ENCODE measurements at places on chromosomes 11 and 22.

- H3K27ac ChIP-seq = no peak overlapping the region
- no peaks in the 10 kb centered on the region for H3K36me3 ChIP-seq
- H3K4me1 ChIP-seq = no peaks in the 10 kb centered on the region
- no peak overlapping the region for H3K4me3 ChIP-seq
- peak; percentile 26 for DNase-seq
Observed at GRCh38 chr11:59802639-59803176, 7.9 kb downstream of the MRPL16 start.

DNA sequence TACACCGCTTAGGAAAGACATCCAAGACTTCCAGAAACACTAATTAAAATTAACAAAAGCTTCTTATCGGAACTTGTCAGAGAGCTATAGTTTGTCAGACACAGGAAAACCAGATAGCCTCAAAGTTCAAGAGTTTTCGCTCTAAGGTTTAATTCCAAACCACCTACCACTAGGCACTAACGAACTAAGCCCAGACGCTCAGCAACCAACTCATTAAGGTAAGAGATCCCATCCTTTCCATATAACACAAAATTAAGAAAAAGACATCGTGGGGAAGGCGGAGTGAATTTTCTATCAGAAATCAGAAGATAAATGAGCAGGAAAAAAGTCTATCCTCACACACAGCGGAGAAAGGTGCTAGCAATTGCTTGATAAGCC is 382 bp downstream of the IMMP1L start:
- no peak for DNase-seq
- peak overlapping the region; percentile 82 for H3K27ac ChIP-seq
- H3K4me3 ChIP-seq = peak overlapping the region; percentile 95
- H3K36me3 ChIP-seq = peaks cover 7% of the 10 kb centered on the region

DNA sequence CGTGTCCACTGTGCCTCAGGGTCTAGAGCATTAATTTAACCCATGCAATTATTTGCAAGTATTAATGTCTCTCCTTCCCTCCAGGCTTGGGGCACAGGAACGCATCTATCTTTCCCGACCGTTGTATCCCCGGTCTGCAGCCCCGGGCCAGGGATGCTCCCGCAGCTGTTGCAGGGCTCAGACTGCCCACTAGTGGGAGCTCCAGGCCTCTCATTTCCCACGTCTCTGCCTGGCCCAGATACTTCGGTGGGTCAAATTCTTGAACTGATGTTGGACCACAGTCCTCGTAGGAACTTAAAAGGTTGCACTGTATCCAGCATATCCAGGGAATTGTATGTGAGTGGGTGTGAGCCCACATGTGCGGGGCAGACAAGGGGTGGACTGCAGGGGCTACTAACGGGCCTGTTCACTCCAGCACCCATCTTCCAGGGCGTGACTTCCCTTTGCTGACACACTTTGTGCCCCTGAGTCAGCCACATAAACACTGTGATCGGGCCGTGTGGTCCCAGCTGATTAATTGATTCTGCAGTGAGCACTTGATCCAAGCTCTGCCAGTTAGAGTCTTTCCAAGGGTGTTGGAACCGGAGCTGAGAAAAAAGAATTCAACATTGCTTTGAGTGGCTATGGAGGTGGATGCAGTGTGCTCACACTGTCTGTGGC is 451.3 kb downstream of the TBC1D22A start:
- no peak overlapping the region for H3K4me3 ChIP-seq
- H3K27ac ChIP-seq = no peak overlapping the region
- DNase-seq = peak; percentile 28
- H3K4me1 ChIP-seq = no peaks in the 10 kb centered on the region
- no peaks in the 10 kb centered on the region for H3K36me3 ChIP-seq
- H3K27me3 ChIP-seq = no peaks in the 10 kb centered on the region

DNA sequence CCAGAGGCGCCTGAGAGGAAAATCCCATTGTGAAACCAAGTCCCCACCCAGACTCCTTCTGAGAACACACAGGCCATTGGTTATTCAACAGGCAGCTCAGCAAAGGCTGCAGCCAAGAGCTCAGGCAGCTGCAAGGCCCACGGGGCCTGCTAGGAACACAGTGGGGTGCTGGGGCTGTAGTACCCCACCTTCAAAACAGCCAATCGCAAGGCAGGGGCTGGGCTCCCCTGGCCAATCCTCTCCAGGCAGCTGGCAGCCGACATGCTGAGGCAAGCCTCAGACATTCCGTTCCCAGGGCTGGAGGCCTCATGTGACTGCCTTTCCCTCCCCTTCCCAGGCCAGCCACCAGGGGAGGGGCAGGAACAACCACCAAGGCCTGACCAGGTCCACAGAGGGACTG is 6.6 kb downstream of the PRODH start:
- H3K27me3 ChIP-seq = no peaks in the 10 kb centered on the region
- H3K4me1 ChIP-seq = no peaks in the 10 kb centered on the region
- H3K36me3 ChIP-seq = no peaks in the 10 kb centered on the region

DNA sequence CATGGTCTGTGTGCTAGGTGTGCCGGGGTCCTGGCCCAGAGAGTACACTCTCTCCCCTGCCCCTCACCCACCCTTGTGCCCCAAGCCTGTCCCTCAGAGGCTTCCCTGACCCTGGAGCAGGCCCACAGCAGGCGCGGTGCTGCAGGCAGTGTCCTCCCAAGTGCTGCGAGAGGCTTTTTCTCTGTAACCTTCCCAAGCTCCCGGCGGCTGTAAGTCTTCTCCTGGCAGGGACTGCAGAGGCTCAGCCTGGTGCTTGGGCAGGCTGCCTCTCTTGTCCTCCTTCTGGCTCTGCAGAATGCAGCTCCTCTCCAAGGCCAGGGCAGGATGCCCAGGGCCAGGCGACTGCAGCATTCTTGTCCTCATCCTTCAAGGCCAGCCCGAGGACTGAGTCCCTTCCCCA is 15.9 kb downstream of the RFPL1 start:
- no peaks in the 10 kb centered on the region for H3K36me3 ChIP-seq
- no peak overlapping the region for H3K27ac ChIP-seq
- no peaks in the 10 kb centered on the region for H3K27me3 ChIP-seq
- no peaks in the 10 kb centered on the region for H3K4me1 ChIP-seq

DNA sequence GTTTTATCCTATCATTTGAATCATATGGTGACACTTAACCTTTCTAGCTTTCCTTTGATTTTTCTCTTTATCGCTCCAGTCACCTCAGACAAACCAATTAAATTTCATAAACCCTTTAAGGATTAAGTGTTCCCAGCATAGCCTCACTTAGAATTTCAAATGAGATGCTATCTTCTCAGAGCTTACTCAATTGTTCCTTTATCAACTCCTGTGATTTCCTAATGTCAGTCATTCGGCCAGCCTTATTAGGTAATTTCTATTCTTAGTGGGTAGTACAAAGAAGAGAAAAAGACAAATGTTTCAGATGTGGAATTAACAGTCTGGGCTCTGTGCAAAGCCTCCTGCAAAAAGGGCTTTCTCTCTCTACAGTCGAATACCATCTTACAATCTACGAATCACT is 77.1 kb upstream of the CCDC90B start:
- DNase-seq = no peak
- no peak overlapping the region for H3K4me3 ChIP-seq
- H3K36me3 ChIP-seq = no peaks in the 10 kb centered on the region
- H3K4me1 ChIP-seq = no peaks in the 10 kb centered on the region

GRCh38 chr11:92211576-92212167 is 12.9 kb upstream of the FAT3 start:
- H3K36me3 ChIP-seq = no peaks in the 10 kb centered on the region
- no peaks in the 10 kb centered on the region for H3K27me3 ChIP-seq
- no peak overlapping the region for H3K27ac ChIP-seq
- DNase-seq = no peak

- no peak overlapping the region for H3K27ac ChIP-seq
- no peaks in the 10 kb centered on the region for H3K27me3 ChIP-seq
- H3K4me1 ChIP-seq = no peaks in the 10 kb centered on the region
Observed at GRCh38 chr11:12251666-12252560, 125.5 kb upstream of the PARVA start.

GRCh38 chr22:30046716-30047363 is 33.4 kb upstream of the HORMAD2 start:
- DNase-seq = no peak
- H3K4me1 ChIP-seq = peaks cover 9% of the 10 kb centered on the region
- peak overlapping the region; percentile 14 for H3K27ac ChIP-seq
- no peaks in the 10 kb centered on the region for H3K27me3 ChIP-seq

- no peaks in the 10 kb centered on the region for H3K4me1 ChIP-seq
- no peak overlapping the region for H3K4me3 ChIP-seq
- H3K27me3 ChIP-seq = no peaks in the 10 kb centered on the region
- no peak for DNase-seq
Observed at GRCh38 chr11:77087723-77088225, 14.9 kb upstream of the OMP start.

DNA sequence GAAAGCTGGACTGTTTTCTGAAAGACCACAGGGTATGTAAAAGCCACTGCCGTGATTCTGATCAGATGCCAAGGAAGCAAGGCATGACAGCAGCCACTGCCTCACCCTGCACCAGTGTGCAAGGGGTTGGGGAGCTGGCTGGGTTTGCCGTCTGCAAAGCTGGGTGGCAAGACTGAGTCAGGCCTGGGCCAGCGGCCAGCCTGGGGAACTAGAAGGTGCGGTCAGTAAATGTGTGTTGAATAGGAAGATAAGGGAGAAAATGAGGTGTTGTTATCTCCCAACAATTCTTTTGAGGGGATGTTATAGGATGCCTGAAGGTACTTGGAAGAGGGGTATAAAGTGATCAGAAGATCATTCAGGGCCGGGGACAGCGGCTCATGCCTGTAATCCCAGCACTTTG is 8.0 kb downstream of the VSTM5 start:
- H3K4me1 ChIP-seq = no peaks in the 10 kb centered on the region
- no peak overlapping the region for H3K27ac ChIP-seq
- no peak for DNase-seq
- H3K36me3 ChIP-seq = no peaks in the 10 kb centered on the region
- no peak overlapping the region for H3K4me3 ChIP-seq
- H3K27me3 ChIP-seq = no peaks in the 10 kb centered on the region

DNA sequence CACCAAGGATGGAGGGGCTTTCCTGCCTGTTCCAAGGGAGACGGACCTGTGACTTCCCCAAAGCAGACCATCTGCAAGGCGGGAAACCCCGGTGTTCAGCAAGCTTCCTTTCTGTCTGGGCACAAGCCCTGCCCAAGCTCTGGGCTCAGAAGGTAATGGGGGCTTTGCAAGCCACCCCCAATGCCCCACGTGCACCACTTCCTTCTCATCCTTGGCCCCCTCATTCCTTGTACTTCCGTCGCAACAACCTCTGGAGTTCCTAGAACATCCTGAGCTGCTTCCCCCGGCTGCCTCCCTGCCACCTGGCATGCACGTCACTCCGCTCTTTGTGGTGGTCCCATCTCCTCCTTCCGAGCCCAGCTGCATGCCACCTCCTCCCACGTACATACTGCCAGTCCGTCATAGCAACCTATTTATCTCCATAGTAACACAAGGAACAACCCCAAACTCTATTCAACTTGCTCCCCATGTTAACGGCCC is 3.9 kb downstream of the MYEOV start:
- H3K4me1 ChIP-seq = peaks cover 31% of the 10 kb centered on the region
- peak overlapping the region; percentile 74 for H3K4me3 ChIP-seq
- H3K27ac ChIP-seq = peak overlapping the region; percentile 49
- DNase-seq = peak; percentile 52
- peaks cover 3% of the 10 kb centered on the region for H3K27me3 ChIP-seq

- no peaks in the 10 kb centered on the region for H3K4me1 ChIP-seq
- no peak for DNase-seq
- no peaks in the 10 kb centered on the region for H3K36me3 ChIP-seq
- no peaks in the 10 kb centered on the region for H3K27me3 ChIP-seq
Observed at GRCh38 chr22:42993651-42994275, 21.2 kb downstream of the PACSIN2 start.

DNA sequence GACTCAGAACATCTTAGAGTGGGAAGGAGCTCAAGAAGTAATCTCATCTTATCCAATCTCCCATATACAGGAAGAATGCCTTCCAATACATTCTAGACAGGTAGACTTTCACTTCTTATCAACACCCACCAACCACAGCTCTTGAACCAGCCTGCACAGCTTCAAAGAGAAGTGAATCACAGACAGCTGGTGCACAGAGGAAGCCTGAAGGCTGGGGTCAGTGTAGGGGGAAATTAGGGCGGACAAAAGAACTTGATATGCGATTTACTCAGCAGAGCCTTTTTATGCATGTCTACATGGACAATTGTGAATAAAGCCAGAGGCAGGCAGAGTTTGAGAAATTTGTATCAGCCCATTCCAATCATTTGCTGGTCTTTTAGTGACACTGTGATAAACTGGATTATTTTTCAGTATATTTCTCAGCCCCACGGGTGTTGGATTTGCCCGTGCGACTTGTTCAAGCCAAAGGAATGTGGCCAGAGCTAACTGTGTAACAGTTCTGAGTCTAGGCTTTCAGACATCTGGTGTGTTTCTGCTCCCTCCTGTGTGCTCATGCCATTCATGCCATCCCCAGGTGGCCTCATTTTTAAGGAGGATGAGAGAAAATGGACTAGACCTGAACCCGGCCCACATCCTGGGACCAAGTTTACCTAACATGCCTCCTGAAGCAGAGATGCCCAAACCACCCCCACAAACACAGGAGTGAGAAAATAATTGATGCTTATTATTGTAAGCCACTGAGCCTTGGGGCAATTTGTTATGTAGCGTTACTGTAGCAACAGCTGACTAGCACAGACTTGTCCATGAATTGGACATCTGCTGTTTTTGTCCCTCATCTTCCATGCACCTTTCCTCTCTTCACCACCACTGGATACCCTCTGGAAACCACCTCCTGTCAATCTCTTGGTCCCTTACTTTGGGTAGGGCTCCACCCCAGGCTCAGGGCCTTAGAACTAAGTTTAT is 137.5 kb upstream of the HSD17B12 start:
- DNase-seq = no peak
- no peaks in the 10 kb centered on the region for H3K4me1 ChIP-seq
- H3K27ac ChIP-seq = no peak overlapping the region
- no peak overlapping the region for H3K4me3 ChIP-seq
- H3K36me3 ChIP-seq = no peaks in the 10 kb centered on the region

GRCh38 chr11:60950024-60950423 is 2.0 kb downstream of the SLC15A3 start:
- peak overlapping the region; percentile 18 for H3K4me3 ChIP-seq
- no peak overlapping the region for H3K27ac ChIP-seq
- H3K36me3 ChIP-seq = no peaks in the 10 kb centered on the region
- H3K4me1 ChIP-seq = peaks cover 21% of the 10 kb centered on the region

GRCh38 chr22:33325232-33326004 is 267.2 kb upstream of the SYN3 start:
- H3K4me3 ChIP-seq = no peak overlapping the region
- H3K36me3 ChIP-seq = no peaks in the 10 kb centered on the region
- no peak for DNase-seq
- H3K27ac ChIP-seq = no peak overlapping the region
- no peaks in the 10 kb centered on the region for H3K4me1 ChIP-seq

DNA sequence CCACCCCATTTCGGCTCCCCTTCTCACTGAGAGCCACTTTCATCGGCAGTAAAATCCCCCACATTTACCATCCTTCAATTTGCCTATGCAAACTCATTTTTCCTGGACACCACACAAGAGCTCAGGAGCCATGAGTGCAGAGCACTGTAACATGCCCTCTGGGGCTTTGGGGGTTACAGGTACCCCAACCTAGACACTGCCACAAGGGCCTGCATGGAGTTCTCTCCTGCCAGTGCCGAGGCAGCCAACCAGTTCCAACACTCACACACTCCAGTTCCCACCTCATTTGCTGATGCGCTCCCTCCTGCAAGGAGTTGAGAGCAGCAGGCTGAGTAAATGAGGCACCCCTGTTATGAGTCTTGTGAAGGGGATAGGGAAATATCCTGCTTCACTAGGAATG is 76.1 kb downstream of the SMCO4 start:
- H3K4me1 ChIP-seq = no peaks in the 10 kb centered on the region
- no peak overlapping the region for H3K27ac ChIP-seq
- no peaks in the 10 kb centered on the region for H3K36me3 ChIP-seq
- H3K4me3 ChIP-seq = no peak overlapping the region
- DNase-seq = no peak
- H3K27me3 ChIP-seq = no peaks in the 10 kb centered on the region

GRCh38 chr11:119315131-119316015 is 1.6 kb downstream of the MCAM start:
- peaks cover 5% of the 10 kb centered on the region for H3K36me3 ChIP-seq
- no peak for DNase-seq
